Subcutaneous adipose tissue (tissue), 4 donors: ENCODE measurements at places on chromosomes 12 and 14. TPM values are rescaled to one million over a fixed set of nuclear protein-coding genes. Genes with fewer than 3 reads are reported as not detected.

IRF9 gene
- 83.1 TPM for total RNA-seq

CEBPE gene
- total RNA-seq: not detected

SYNE3 gene
- 82.8 TPM for total RNA-seq

NOVA1 gene
- total RNA-seq: 94.3 TPM

AICDA gene
- not detected for total RNA-seq
